Urothelium cell line (cell line): ENCODE measurements at places on chromosomes 12 and 14.

- DNase-seq: no peak
Observed at GRCh38 chr12:6768990-6769389, 2.8 kb downstream of the PTMS start.

DNA sequence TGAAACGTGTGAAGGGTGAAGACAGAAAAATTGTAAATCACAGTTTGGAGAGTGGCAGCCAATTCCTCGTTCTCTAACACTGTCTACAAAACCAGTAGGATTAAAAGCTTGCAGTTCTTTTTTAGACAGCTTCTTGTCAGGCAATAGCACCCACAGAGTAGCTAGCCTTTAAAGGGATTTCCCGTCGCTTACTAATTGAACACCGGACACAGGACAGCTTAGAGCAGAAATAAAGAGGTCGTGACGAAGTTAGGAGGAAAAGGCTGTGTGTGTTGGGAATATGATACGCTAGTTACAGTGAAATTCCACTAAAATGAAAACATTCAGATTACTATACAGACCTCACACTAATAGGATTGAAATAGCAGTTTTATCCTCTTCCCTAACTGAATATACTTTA, 149.1 kb upstream of the FLRT2 start:
- DNase-seq: no peak

DNA sequence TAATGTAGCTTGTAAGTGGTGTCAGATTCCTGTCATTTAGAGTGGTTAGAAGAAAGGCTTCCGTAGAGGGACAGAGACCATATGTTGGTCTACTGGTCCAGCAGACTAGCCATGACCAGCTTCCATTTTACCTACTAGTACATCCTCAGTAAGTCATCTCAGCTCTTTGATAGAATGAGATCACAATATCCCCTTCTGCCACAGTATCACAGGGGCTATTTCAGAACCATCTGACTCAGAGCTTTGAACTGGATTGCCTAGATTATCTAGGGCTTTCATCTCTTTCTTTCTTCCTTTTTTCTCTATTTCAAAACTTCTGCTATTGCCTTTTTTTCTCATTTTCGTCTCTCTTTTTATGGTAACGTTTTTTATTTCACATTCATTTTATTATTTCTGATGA, 4.7 kb downstream of the ZDHHC17 start:
- no peak for DNase-seq

- DNase-seq: no peak
Observed at GRCh38 chr12:24138041-24138440, 188.6 kb upstream of the SOX5 start.

DNA sequence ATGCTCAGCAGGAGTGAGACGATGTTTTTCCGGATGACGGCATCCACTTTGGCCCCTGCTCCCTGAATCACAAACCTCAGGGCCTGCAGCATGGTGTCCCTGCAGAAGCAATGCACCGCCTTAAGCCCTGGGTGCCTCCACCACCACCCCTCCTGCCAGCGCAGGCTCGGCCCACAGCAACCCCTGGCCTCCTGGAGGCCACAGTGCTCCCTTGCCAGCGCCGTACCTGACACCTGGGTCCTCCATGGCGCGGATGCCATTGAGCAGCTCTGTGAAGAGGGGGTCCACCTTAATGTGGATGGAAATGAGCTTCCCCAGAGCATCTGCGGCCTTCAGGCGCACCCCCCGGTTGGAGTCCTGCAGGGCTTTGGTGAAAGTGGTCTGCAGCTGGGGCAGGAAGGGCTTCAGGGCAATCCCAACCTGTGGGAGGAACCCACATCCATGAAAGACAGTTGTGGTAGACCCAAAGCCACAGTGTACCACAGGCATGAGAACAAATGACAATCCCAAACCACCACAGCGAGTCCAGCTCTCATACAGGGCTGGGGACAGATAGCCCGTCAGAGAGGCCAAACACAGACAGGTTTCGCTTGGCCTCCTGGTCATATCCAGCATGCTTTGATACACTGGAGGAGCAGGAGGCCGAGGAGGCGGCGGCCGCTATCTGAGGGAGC, 17.9 kb upstream of the RAB35 start:
- DNase-seq: no peak

- no peak for DNase-seq
Observed at GRCh38 chr12:12908711-12909110, 17.3 kb downstream of the GPRC5A start.

- no peak for DNase-seq
Observed at GRCh38 chr14:100781952-100782351, 44.0 kb upstream of the MEG3 start.

GRCh38 chr12:106030210-106031071, 108.3 kb downstream of the NUAK1 start:
- DNase-seq: peak; percentile 79

DNA sequence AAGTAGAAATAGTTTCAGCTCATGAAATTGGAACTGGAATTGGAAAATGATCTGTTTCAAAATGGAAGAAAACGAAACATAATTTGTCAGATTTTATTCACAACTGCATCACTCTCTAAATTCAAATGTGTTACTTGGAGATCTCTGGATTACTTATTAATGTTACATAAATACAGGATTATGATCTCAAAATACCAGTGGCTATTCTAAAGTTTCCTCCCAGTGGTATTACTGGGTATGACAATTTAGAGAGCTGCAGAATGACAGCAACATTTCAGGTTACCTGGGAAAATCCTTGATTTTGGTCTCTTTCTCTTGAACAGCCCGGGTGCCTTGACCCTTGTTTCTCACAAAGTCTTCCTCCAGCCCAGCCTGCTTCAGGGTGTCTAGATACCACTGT, 14.2 kb downstream of the FAM161B start:
- DNase-seq: peak; percentile 65

GRCh38 chr14:103315351-103315911, 18.6 kb upstream of the EIF5 start:
- DNase-seq: no peak

GRCh38 chr12:50232771-50233209, 50.5 kb downstream of the LIMA1 start:
- no peak for DNase-seq

GRCh38 chr14:23294734-23295561, 7.7 kb downstream of the PPP1R3E start:
- DNase-seq: peak; percentile 36

DNA sequence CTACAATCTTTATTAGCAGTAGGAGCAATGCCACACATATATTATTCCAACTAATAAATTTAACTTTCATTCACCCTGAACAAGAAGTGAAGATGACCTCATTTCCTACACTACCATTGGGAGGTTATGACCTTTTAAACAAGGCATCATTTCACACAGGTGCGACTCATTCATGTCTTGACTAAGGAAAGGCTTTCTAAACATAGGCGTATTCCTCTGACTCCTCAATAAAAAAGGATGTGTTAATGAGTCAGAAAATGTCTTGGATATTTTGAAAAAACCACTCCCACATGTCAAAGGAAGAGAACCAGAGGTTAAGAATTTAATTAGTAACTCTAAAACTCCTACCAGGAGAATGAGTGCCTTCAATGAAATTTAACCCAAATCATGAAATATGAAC, 115.2 kb downstream of the PRICKLE1 start:
- DNase-seq: peak; percentile 62

GRCh38 chr14:75822522-75823141, 159.2 kb downstream of the TGFB3 start:
- DNase-seq: peak; percentile 54

GRCh38 chr14:51331486-51332367, 91.7 kb downstream of the TMX1 start:
- DNase-seq: no peak

GRCh38 chr12:118958520-118958919, 22.8 kb upstream of the SRRM4 start:
- DNase-seq: no peak

DNA sequence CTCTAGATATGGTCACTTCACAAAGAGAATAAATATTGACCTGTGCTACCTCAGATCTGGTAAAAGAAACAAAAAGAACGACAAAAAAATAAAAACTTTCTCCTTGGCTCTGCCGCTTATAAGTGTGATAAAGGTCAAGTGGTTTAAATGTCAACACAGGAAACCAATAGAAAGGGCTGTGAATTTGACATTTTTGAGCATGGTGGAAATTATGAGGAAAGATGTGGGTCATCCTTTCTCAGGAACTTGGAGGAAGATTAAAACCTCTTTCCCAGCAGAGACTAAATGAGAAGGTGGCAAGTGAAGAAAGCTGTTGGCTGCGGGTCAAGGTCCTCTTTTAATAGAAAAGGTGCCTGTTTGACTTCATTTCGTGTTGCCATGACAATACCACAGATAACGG, 28.2 kb downstream of the TESPA1 start:
- DNase-seq: no peak

DNA sequence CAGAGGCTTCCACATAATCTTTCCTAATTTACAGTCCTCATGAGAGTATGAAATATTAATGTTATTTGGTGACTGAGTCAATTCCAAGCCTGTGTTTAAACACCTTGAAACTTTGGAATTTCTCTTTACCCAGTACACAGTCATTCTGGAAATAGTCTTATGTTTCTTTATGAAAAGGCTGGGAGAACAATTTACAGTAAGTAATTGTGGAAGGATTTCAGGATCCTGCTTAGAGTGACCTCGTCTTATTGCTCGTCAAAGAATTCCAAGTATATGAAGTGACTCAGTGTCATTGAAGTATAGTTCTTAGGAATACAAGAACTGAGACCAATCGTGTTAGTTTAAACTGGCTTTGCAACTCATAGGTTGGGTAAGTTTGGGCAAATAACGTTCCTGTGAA, 634.2 kb downstream of the SLC16A7 start:
- no peak for DNase-seq

DNA sequence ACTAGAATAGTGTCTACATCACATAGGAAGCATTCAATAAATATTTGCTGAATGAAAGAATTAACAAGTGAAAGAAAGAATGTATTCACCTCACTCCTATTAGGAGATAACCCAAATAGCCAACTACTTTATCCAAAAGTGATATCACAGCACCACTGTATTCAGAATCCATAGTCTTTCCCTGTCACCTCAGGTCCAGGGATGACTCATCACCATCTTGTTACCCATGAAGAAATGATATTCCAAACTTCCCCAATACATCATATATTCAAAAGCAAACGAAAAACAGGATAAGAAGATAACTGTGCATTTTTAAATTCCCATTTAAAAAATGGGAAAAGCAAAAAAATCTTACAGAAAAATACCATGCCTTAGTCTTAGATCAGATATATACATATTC, 39.1 kb downstream of the TXNDC16 start:
- DNase-seq: no peak

- DNase-seq: no peak
Observed at GRCh38 chr14:103483600-103483999, 39.0 kb downstream of the CKB start.

GRCh38 chr14:92341791-92342190, 18.8 kb downstream of the SLC24A4 start:
- DNase-seq: no peak

DNA sequence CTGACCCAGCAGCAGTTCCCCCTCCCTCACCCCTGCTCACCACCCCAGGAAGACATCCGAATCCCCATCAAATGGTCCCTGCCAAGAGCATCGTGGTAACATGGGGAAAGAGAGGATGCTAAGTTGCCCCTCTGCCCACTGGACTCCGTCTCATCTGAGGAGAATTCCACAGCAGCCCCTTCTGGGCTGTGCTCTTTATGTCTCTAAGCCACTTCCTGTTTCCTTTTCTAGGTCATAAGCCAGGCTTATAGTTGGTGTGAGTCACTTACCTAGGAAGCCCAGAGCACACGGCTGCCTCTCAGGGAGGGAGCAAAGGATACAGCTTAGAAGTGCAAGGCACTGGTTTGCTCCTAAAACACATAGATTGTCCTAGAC, 76.0 kb downstream of the VCPKMT start:
- peak; percentile 93 for DNase-seq

DNA sequence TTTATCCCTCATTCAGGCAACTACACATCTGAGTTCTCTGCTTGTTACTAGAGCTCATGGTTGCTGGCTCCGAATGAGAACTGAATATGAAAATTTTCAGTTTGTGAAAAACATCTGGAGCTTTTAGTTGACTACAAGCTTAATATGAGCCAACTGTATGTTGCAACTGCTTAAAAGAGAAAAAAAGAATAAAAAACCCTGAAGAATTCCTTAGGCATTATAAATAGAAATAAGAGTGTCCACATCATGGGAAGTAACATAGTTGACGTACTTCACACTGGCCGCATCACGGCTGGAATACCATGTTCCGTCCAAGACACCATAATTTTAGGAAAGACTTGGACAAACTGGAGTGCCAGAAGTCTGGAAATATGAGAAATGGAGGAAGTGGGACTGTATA, 57.9 kb downstream of the PDE3A start:
- no peak for DNase-seq

DNA sequence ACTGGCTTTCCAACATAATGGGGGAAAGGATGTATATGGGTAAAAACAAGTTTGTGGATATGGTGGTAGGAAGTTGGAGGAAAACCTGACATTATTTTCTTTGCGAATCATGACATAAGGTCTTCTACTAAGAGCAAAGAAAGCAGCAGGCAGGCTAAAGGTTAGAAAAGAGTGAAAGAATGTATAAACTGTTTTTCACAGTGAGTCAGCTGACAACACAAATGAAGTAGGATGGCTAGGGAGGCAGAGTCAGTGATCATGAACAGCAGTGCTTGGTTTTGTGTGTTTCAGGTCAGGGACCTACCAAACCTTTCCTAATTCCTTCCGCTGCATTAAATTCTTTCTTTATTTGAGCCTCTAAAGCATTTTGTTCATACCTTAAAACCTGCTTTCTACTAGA, 46.3 kb upstream of the CATSPERB start:
- DNase-seq: no peak

DNA sequence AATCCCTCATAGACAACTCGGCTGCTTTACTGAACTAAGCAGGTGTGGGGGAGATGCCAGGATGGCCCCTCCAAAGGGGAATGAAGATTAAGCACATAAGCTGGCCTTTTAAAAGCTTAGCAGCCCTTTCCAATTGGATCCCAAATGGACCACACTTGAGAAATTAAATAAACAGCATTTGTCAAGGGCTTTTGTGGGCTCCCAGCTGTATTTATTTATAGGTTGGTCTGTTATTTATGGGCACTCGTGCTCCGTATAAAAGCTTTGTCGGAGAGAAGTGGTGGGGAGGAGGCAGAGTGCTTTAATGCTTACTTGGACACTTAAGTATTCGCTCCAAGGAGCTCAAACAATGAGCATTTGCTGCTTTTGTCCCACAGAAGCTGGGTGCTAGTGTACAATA, 580.2 kb downstream of the MED13L start:
- no peak for DNase-seq

GRCh38 chr12:67702136-67702535, 53.6 kb downstream of the DYRK2 start:
- no peak for DNase-seq

GRCh38 chr12:44157359-44157758, 321.5 kb downstream of the TMEM117 start:
- DNase-seq: no peak

GRCh38 chr14:91396959-91397815, 20.4 kb downstream of the CCDC88C start:
- no peak for DNase-seq

GRCh38 chr12:67276421-67276820, 7.3 kb downstream of the CAND1 start:
- no peak for DNase-seq
